ENCODE measurements at places on chromosomes 3 and 15. TPM values are rescaled to one million over a fixed set of nuclear protein-coding genes. Genes with fewer than 3 reads are reported as not detected.

GRCh38 chr15:76512971-76513370 is 176.4 kb downstream of the ISL2 start:
- DNase-seq = no peak

- DNase-seq = no peak
Measured at GRCh38 chr3:124621498-124621897, 108.8 kb upstream of the UMPS start.

- no peak for DNase-seq
Measured at GRCh38 chr3:67431887-67432286, 222.5 kb downstream of the SUCLG2 start.

Gene ZNF502
- 5.3 TPM for total RNA-seq

Gene MOBP
- total RNA-seq = not detected

DNA sequence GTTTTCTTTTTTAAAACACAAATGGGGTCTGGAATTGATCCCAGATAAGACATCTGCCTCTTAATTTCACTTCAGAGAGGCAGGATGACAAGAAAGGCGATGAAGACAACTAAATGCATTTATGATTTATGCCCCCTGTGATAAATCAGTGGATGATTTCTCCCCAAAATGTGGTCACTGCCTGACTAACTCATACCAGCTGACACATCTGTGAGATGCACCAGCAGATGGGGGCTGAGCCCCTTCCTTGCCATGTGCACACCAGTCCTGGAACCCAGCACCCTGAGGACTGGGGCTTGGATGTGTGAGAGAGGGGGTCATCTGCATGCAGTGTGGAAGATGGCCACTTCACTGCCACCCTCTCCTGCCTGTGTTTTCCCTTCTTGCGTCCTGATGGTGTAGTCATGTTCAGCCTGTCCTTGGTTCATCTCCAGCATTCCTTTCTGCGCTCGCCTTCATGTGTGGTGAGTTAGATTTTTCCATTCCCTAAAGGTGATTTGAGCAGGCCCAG is 264.3 kb downstream of the LRTM1 start:
- no peak for DNase-seq

Gene PPP1R2
- total RNA-seq = 55.5 TPM

GRCh38 chr3:56792193-56792592 is 9.6 kb downstream of the ARHGEF3 start:
- peak; percentile 10 for DNase-seq

- peak; percentile 5 for DNase-seq
Measured at GRCh38 chr3:153829606-153830170, 291.5 kb upstream of the ARHGEF26 start.

Gene TEX55
- total RNA-seq = not detected

DNA sequence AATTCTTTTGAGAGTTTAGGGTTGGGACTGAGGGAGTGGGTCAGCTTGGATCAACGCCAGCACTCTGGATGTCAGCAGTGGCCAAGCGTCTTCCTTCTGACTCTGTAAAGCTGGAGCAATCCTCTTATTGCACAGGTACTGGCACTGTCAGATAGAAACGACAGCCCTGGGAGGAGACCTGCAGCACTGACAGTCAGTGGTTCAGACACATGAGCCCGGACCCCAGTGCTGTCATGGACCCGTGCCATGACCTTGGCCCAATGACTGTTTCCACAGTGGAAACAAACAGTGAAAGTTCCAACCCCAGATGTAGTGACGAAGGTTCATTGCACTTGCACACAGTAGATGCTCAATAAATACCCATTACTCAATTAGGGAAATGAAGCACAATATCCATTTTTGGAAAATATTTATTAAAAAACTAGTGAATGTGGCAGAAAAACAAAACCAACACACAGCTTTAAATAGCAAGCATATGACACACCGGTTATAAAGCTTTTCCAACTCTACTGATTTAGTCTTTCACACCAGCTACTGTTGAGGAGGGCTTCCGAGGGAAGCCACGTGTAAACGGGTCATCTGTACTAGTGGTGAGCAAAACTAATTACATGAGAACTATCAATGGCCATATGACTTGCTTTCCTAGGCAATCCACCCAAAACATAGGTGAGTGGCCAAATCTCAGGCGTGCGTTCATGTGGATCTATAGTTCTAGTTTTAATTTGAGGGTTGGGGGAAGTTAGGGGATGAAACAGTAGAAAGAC is 22.1 kb downstream of the SIAH2 start:
- DNase-seq = no peak

GRCh38 chr3:5078151-5078550 is 43.9 kb upstream of the ARL8B start:
- DNase-seq = no peak

- DNase-seq = no peak
Measured at GRCh38 chr3:174958671-174959328, 99.7 kb downstream of the NAALADL2 start.

Gene SLC25A38
- total RNA-seq = 26.1 TPM

DNA sequence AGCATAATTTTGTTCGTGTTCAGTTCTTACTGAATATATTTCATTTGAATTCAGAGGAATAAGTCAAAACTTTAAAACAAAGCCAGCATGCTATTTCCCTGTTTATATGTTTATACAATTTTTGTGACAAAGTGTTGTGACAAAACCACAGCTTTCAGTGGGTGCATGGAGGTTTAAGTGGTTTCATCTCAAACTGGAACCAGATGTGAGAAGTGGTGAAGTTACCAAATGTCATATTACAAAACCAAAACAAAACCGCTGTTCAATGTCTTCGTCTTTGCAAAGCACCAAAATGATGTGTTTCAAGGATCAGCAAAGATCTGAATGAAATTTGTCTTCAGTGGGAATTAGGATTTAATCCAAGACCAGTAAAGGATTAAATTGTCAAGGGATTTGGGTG is 59.3 kb upstream of the OSTN start:
- peak; percentile 77 for DNase-seq

DNA sequence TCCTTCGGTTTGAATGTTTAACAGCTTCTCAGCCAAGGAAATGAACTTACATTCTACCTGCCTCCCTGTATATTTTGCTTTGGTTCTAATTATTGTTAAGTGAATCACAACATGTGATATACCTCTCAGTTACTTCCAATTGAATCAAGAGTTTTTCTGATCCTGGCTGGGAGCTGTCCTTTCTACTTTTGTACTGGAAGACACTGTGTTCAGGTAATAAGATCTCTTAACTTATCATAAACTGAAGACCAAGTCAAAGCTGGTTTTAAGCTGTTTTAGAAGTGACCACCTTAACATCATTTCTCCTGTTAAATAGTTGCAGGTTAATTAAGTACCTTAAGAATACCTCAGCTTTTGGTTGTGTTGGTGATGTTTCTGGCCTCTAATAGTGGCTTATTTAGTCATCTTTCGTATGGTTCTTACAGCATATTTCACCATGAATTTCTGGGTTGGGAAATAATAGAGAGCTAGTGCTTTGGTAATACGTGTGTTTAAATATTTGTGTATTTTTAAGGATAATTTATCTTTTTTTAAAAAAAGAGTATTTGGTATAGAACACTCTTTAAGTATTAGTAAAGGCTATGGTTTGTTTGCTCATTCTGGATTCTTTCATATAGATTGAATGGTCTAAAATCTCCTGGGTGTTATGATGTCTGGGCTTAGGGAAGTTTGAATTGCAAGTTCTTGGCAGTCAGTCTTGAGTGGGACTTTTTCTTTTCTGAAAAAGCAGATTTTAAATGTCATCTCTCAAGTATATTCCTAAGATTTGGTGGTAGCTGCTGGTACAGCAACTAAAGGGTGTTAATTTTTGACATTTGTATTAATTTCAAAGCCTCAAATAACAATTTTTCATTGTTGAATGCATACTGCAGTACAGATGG is 1.6 kb downstream of the RAB8B start:
- DNase-seq = no peak

- DNase-seq = peak; percentile 25
Measured at GRCh38 chr3:27079427-27080257, 289.5 kb downstream of the NEK10 start.
